ENCODE measurements at places on chromosomes 5 and 9. TPM values are rescaled to one million over a fixed set of nuclear protein-coding genes. Genes with fewer than 3 reads are reported as not detected.
A peak's percentile ranks its signal among the peaks of the same experiment; 100 is the strongest.

DNA sequence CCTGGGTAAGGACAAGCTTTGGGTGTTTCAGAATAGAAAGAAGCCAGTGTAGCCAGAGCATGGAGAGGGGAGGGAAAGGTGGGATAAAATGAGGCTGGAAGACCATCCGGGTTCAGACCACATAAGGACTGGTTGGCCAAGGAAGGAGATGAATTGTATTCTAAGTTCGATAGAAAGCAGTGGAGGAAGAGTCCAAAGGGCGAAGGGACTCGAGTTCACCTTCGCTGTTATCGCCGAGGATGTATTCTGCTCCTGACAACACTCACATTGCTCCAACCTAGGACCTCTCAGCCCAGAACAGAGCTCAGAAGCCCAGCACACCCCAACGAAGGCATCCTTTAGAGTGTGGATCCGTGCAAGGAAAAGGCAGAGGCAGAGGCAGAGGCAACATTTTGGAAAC lies 133.1 kb upstream of the EPB41L4A start:
- no peak overlapping the region for H3K27ac ChIP-seq
- H3K4me1 ChIP-seq: no peaks in the 10 kb centered on the region
- no peak overlapping the region for H3K4me3 ChIP-seq
- no peak for DNase-seq

PFN3 gene
- not detected for total RNA-seq

GRCh38 chr5:130189961-130190360 lies 285.7 kb downstream of the CHSY3 start:
- H3K27ac ChIP-seq: no peak overlapping the region
- no peak for DNase-seq
- no peaks in the 10 kb centered on the region for H3K27me3 ChIP-seq
- H3K4me1 ChIP-seq: no peaks in the 10 kb centered on the region
- H3K36me3 ChIP-seq: no peaks in the 10 kb centered on the region
- no peak overlapping the region for H3K4me3 ChIP-seq

- peaks cover 17% of the 10 kb centered on the region for H3K4me1 ChIP-seq
- DNase-seq: peak; percentile 44
- peak overlapping the region; percentile 80 for H3K27ac ChIP-seq
- no peak overlapping the region for H3K4me3 ChIP-seq
These were observed 2.1 kb upstream of the SIT1 start for GRCh38 chr9:35652829-35653209.

SELENOP gene
- 5,297 TPM for total RNA-seq

CDC20B gene
- not detected for total RNA-seq

HTR1A gene
- total RNA-seq: not detected

GRCh38 chr5:24539613-24540012 lies 105.2 kb downstream of the CDH10 start:
- no peaks in the 10 kb centered on the region for H3K27me3 ChIP-seq
- H3K4me1 ChIP-seq: no peaks in the 10 kb centered on the region
- no peak for DNase-seq
- no peak overlapping the region for H3K4me3 ChIP-seq

GRCh38 chr9:34624475-34625185 lies 4.2 kb downstream of the ARID3C start:
- DNase-seq: no peak
- peaks cover 9% of the 10 kb centered on the region for H3K4me1 ChIP-seq
- H3K27ac ChIP-seq: no peak overlapping the region
- H3K36me3 ChIP-seq: no peaks in the 10 kb centered on the region
- peaks cover 59% of the 10 kb centered on the region for H3K27me3 ChIP-seq

DNA sequence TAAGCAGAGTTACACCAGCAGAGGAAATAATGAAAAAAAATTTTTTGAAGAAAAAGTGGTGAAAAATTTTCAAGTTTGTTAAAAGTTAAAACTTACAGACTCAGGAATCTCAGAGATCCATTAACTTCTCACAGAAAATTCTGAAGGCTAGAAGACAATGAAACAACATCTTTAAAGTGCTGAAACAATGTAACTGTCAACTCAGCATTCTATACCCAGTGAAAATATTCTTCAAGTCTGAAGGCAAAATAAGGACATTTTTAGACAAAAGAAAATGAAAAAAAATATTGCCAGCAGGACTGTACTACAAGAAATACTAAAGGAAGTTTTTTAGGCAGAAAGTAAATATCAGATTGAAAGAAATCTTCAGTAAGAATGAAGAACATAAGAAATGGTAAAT lies 36.7 kb upstream of the RGMB start:
- H3K27me3 ChIP-seq: no peaks in the 10 kb centered on the region
- no peaks in the 10 kb centered on the region for H3K36me3 ChIP-seq

GRCh38 chr5:69450116-69450515 lies 35.2 kb downstream of the MARVELD2 start:
- H3K4me3 ChIP-seq: no peak overlapping the region
- H3K4me1 ChIP-seq: peaks cover 10% of the 10 kb centered on the region
- H3K36me3 ChIP-seq: no peaks in the 10 kb centered on the region
- H3K27me3 ChIP-seq: no peaks in the 10 kb centered on the region
- DNase-seq: no peak

ADAMTS6 gene
- 2.5 TPM for total RNA-seq

DNA sequence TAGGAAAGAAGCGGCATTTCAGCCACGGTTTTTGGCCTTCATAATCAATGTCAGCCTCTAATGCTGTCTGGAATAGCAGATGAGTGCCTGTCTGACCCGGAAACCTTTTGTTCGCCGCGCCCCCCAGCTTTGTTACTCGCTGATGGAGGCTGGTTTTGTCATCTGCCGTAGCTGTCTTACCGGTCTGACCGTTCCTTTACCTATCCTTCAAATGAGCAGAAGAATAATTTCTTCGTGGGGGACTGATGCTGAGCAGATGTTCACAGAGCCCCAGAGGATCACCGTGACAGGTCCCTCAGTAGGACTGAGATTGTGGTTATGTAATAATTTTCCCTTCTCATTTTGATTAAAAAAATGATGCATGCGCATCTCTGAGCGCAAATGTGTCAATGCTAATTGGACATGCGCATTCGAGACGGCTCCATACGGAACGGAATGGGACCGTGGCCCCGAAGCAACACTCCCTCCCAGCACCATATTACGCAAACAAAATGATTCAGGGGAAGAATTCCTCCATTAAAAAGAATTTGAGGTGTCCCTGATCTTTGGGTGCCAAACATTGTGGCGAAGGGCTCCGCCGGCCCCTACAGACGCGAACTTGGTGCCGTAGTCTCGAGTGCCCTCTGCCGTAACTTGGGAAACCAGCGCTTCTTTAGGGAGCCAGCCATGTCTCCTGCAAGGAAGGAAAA lies 27.6 kb downstream of the TLX3 start:
- H3K4me3 ChIP-seq: peak overlapping the region; percentile 41
- DNase-seq: peak; percentile 54
- H3K27me3 ChIP-seq: no peaks in the 10 kb centered on the region
- H3K27ac ChIP-seq: no peak overlapping the region

- no peak for DNase-seq
- no peaks in the 10 kb centered on the region for H3K4me1 ChIP-seq
- H3K27ac ChIP-seq: no peak overlapping the region
- H3K27me3 ChIP-seq: no peaks in the 10 kb centered on the region
- H3K36me3 ChIP-seq: no peaks in the 10 kb centered on the region
These were observed 22.5 kb downstream of the HSPB3 start for GRCh38 chr5:54477941-54478478.

GRCh38 chr5:146813346-146814157 lies 65.0 kb downstream of the PPP2R2B start:
- H3K36me3 ChIP-seq: no peaks in the 10 kb centered on the region
- no peak overlapping the region for H3K4me3 ChIP-seq
- H3K27ac ChIP-seq: no peak overlapping the region
- H3K4me1 ChIP-seq: no peaks in the 10 kb centered on the region
- DNase-seq: no peak

SPATA31A3 gene
- not detected for total RNA-seq

GRCh38 chr5:59020611-59021285 lies 437.9 kb downstream of the RAB3C start:
- H3K4me3 ChIP-seq: no peak overlapping the region
- H3K27me3 ChIP-seq: no peaks in the 10 kb centered on the region
- DNase-seq: no peak
- no peaks in the 10 kb centered on the region for H3K36me3 ChIP-seq

- H3K4me3 ChIP-seq: no peak overlapping the region
- no peak overlapping the region for H3K27ac ChIP-seq
- no peaks in the 10 kb centered on the region for H3K36me3 ChIP-seq
- no peaks in the 10 kb centered on the region for H3K4me1 ChIP-seq
- no peaks in the 10 kb centered on the region for H3K27me3 ChIP-seq
- no peak for DNase-seq
These were observed 874.3 kb upstream of the DMAC1 start for GRCh38 chr9:8673830-8674229.

DNA sequence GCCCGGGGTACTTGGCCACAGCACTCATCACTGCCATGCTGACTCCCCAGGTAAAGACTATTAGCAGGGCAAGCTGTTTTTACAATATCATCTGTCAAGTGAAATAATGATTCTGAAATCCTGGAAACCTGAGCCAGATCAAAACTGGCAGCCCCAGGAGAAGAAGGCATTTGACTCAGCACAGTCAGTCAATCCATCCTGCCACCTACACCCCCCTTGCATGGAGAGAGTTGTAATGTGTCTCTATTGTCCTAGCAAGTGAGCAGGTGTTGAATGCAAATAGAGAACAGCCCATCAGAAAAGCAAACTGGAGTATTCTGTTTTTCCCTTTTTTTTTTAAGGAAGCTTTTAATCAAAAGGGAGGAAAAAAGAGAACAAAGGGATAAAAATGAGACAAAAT lies 291.2 kb downstream of the BRINP1 start:
- H3K4me1 ChIP-seq: no peaks in the 10 kb centered on the region
- H3K27me3 ChIP-seq: no peaks in the 10 kb centered on the region
- no peaks in the 10 kb centered on the region for H3K36me3 ChIP-seq
- no peak overlapping the region for H3K27ac ChIP-seq
- H3K4me3 ChIP-seq: no peak overlapping the region
- DNase-seq: no peak

DNA sequence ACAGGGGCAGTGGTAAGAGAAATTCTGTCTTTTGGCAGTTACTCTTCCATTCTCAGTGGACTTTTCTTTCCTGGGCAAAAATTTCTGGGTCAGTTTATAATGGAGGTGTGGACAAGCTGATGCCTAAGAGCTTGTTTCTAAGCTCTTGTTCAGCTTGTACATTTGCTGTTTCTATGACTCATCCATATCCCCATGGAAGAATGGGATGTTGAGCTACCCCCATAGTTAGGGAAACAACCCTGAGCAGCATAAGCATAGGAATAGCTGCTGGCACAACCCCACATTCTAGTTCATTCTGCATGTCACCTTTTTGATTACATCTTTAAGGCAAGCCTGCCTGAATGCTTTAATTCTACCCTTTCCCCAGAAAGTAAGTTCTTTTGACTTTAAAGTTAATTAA lies 173.3 kb downstream of the PSAT1 start:
- no peak overlapping the region for H3K27ac ChIP-seq
- no peak overlapping the region for H3K4me3 ChIP-seq
- H3K36me3 ChIP-seq: no peaks in the 10 kb centered on the region
- H3K4me1 ChIP-seq: no peaks in the 10 kb centered on the region
- no peak for DNase-seq

SPAG8 gene
- 0.94 TPM for total RNA-seq

GRCh38 chr5:146213210-146213826 lies 9.9 kb downstream of the RBM27 start:
- H3K27ac ChIP-seq: no peak overlapping the region
- H3K4me1 ChIP-seq: peaks cover 6% of the 10 kb centered on the region
- no peaks in the 10 kb centered on the region for H3K27me3 ChIP-seq

- no peaks in the 10 kb centered on the region for H3K4me1 ChIP-seq
- H3K36me3 ChIP-seq: no peaks in the 10 kb centered on the region
- DNase-seq: no peak
- H3K27ac ChIP-seq: no peak overlapping the region
- no peak overlapping the region for H3K4me3 ChIP-seq
These were observed 85.2 kb upstream of the TNC start for GRCh38 chr9:115202960-115203751.

DNA sequence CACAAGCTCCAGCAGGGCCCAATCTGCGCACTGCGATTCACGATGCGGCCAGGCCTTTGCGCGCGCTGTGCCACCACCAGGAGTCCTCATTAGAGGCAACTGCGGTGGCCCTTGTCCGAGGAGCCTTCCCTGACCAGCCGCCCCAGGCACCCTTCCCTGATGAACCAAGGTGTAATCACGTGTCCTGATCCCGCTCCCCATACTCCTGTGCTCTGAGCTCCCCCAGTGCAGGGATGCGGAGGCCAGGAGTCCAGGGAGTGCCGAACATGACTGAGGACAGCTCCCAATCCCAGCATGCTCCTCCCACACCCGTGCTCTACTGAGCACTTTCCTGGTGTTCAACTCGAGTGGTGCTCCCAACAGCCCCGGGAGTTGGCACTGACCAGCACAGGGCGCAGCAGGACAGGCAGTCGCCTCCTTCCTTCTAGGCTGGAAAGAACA lies 134.8 kb downstream of the ZNF354C start:
- no peak overlapping the region for H3K4me3 ChIP-seq
- H3K36me3 ChIP-seq: no peaks in the 10 kb centered on the region
- no peaks in the 10 kb centered on the region for H3K4me1 ChIP-seq

BARHL1 gene
- not detected for total RNA-seq

KIF20A gene
- 2.3 TPM for total RNA-seq

SLC6A3 gene
- 0.70 TPM for total RNA-seq

DNA sequence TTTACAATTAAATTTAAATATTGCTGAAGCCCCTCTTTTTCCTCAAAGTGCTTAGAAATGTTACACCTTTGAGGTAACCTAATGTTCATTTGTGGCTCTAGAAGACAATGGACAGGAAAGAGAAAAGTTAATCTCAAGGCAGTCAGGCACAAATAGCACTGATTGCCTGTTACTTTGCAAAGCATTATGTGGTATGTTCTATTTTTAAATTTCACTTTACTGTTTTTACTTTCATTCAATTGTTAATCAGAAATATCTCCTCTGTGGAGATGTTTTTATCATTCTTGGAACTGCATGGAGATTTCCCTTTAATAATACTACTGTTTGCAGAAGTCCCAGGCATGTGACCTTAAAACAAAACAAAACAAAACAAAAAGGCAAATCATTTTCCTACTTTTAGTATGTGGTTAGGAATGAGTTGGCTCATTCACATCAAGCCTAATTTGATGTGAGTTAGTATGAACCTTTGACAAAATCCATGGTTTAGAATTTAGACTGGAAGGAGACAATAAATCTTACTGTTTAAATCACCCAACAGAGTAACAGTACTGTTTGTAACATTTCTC lies 67.5 kb downstream of the CWC27 start:
- no peaks in the 10 kb centered on the region for H3K4me1 ChIP-seq
- no peaks in the 10 kb centered on the region for H3K27me3 ChIP-seq
- H3K36me3 ChIP-seq: no peaks in the 10 kb centered on the region
- H3K27ac ChIP-seq: no peak overlapping the region
- no peak for DNase-seq

BTNL8 gene
- total RNA-seq: 141 TPM

KCNIP1 gene
- not detected for total RNA-seq

- H3K36me3 ChIP-seq: no peaks in the 10 kb centered on the region
- DNase-seq: no peak
- peak overlapping the region; percentile 39 for H3K4me3 ChIP-seq
- H3K27me3 ChIP-seq: no peaks in the 10 kb centered on the region
These were observed 48.7 kb downstream of the RUSC2 start for GRCh38 chr9:35538361-35539234.

GRCh38 chr5:95380103-95380628 lies 11.0 kb upstream of the FAM81B start:
- no peaks in the 10 kb centered on the region for H3K36me3 ChIP-seq
- H3K4me1 ChIP-seq: no peaks in the 10 kb centered on the region
- H3K4me3 ChIP-seq: no peak overlapping the region
